ENCODE measurements at places on chromosomes 6 and 20.

- DNase-seq = no peak
Measured at GRCh38 chr6:167796192-167796981, 30.3 kb upstream of the AFDN start.

- DNase-seq = no peak
Measured at GRCh38 chr20:54419531-54419930, 55.9 kb upstream of the DOK5 start.

DNA sequence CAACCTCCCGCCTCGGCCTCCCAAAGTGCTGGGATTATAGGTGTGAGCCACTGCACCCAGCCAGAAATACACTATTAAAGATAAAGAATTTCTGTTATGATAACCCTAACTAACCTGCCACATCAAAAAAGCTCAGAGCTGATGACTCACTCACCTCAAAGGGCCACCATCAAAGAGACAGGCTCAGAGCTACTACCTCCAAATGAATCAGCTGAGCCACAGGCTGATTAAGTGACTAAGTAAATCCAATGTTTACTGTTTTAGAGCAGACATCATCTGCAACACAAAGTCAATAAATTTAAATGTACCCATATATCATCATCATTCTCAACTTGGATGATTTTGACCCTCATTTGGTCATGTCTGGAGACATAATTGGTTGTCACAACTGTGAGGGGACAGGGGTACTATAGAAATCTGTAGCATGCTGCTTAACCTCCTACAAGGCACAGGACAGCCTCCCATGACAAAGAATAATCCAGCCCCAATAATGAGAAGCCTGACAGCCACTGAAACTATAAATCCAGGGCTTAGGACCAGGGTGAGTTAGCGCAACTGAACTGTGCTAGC lies 106.5 kb downstream of the ATP9A start:
- DNase-seq = peak; percentile 7

GRCh38 chr6:164570801-164571200 lies 738.6 kb downstream of the C6orf118 start:
- no peak for DNase-seq

- DNase-seq = peak; percentile 28
Measured at GRCh38 chr6:107668743-107669474, 155.2 kb downstream of the SCML4 start.

DNA sequence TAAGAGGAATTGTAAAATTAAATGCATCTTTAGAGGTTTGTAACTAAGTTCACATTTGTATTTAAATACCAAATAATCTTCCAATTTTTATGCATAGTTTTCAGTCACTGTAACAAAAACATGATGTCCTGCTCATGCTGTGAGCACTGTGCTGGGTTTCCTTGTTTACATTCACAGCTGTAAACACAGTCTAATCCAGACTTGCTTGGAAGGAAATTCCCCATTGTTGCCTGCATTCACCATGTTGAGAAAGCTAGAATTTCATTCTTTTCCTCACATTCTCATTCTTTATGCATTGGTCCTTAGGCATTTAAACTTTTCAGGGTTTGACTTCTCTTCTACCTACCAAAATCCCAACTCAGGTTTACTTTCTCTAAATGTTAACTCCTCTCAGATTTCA lies 242.0 kb upstream of the TBX18 start:
- no peak for DNase-seq

DNA sequence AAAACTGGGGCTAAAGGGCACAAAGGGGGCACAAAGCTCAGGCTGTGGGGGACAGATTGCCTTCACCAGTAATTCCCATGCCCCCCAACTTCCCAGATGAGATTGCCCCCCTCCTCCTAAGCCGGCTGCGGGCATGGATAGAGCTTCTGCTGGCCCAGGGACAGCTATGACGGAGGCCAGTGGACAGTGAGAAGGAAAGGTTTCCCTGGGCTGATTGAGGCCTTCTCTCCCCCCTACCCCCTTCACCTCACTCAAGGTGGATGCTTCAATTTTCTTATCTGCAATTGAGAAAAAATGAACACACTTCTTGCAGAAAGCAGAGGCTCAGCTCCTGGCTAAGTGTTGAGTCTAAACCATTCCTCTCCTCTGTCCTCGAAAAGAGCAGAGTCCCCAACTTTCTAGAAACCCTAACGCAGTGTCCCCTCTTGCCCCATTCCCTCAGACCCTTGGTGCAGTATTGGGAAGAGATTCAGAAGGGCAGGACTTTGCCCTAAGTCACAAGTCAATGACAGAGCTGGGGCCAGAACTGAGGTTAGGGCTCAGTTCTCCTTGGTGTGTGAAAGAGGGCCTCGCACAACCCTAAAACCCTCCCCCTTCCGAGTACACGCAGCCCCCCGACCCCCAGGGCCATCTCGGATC lies 808 bp downstream of the SDC4 start:
- no peak for DNase-seq

- DNase-seq = no peak
Measured at GRCh38 chr6:74550821-74551220, 655.0 kb downstream of the COL12A1 start.

DNA sequence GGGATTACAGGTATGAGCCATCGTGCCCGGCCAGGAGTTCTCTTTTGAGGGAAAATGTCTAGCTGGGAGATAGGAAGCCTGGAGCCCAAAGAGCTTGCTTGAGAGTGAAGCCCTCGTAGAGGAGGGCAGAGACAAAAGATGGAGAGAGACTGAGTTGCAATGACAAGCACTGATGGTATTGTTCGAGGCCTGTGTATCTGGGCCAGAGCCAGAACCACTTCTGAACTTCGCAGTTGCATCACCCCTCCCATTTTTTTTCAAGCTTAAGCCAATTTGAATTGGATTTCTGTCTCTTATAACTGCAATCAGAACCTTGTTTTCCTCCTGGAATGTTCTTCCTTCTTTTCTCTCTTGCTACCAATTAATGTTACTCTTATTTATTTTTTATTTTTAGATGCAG lies 83.1 kb downstream of the KCNB1 start:
- no peak for DNase-seq

GRCh38 chr6:153525998-153526397 lies 394.9 kb upstream of the RGS17 start:
- no peak for DNase-seq

GRCh38 chr6:44050872-44051505 lies 76.3 kb downstream of the MRPL14 start:
- DNase-seq = no peak

DNA sequence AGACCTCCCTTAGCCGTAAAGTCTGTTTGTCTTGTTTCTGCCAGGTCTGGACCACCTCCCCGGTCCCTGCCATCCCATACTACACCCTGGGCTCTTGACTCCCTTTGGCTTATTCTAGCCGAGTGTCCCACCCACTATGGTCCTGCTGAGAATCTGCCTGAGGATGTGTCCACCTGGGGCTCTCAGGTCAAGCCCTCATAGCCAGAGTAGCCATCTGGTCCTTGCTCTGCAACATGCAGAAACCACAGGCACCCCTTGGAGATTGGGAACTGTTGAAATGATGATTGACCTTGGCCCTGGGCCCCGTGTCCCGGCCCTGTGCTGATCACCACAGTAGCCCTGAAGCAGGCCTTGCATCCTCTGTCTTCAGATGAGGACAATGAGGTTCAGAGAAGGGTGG lies 44.0 kb downstream of the VSTM2L start:
- DNase-seq = no peak

DNA sequence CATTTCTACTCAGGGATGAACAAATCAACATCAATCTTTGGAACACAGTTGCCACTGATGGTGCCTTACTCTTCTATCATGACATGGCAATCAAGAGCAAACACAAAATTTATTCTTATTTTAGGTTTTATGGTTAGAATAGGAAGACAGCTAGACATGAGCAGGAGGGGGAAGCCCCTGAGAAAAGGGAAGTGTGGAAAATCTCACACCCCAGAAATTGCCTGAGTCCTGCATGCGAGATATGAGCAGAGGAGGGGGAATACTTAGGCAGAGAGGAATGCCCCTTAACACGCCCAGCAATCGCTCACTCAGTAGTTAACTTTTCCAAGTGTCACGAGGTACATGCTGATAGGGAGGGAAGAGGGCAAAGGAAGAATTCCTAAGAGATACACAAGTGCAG lies 79.3 kb downstream of the PLG start:
- DNase-seq = no peak

DNA sequence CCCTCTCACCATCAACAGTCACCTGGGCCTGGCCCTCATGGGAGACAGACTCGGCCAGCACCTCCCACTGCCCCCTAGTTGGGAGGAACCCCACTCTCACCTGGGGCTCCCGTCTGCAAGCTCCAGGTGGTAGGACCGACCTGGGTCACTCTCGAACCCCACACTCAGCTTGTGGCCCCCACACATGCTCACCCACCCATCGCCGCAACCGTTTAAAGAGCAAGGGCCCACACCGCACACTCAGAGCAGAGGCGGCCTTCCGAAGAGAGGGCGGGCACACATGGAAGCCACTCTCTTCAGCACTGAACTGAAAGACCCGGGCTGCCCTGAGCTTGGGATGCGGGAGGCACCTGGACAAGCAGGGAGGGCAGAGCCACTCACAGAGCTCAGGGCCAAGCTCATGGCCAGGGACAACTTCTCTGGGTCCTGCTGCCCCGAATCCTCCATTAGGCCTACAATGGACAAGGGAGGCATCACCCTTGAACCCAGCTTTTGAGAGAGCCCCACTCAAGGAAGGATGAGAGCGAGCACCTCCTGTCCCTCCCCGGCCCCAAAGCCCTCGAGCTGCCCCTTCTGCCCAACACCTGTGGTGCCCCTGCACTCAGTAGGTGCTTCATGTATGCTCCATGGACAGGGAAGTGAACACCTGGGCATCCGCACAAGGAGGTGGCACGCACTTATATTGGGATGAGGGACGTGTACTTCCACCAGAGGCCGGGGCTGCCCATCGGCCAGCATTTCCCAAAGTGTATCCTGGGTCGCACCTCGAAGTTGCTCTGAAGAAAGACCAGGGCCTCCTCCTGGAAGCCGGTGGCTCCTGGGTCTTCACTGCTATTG lies 50.4 kb downstream of the YTHDF1 start:
- no peak for DNase-seq

GRCh38 chr6:90326404-90327057 lies 29.9 kb upstream of the BACH2 start:
- no peak for DNase-seq

GRCh38 chr20:14724036-14724435 lies 386.6 kb upstream of the FLRT3 start:
- DNase-seq = no peak

GRCh38 chr6:40882323-40882997 lies 156.6 kb downstream of the UNC5CL start:
- DNase-seq = no peak

GRCh38 chr20:31979713-31980426 lies 11.9 kb downstream of the XKR7 start:
- no peak for DNase-seq

DNA sequence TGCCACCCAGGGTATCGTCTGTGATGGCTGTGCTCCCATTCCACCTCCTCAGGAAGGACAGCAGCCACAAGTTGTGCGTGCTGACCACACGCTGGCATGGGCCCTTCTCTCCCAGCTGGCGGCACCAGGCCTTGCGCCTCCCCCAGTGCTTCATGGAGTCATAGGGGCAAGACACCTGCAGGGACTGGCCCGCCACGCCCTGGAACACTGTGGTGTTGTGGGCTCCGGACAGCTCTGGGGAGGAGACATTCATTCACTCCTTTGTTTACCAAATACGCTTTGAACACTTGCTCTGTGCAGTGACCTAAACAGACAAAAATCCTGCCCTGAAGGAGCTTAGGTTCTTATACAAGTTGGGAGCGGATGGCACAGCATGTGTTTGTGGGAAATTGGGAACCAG lies 1.5 kb downstream of the TREM2 start:
- no peak for DNase-seq

- DNase-seq = no peak
Measured at GRCh38 chr20:54681869-54682268, 206.5 kb downstream of the DOK5 start.

- no peak for DNase-seq
Measured at GRCh38 chr6:96171112-96171511, 155.3 kb downstream of the FUT9 start.

- DNase-seq = no peak
Measured at GRCh38 chr6:40325791-40326190, 261.4 kb downstream of the LRFN2 start.

DNA sequence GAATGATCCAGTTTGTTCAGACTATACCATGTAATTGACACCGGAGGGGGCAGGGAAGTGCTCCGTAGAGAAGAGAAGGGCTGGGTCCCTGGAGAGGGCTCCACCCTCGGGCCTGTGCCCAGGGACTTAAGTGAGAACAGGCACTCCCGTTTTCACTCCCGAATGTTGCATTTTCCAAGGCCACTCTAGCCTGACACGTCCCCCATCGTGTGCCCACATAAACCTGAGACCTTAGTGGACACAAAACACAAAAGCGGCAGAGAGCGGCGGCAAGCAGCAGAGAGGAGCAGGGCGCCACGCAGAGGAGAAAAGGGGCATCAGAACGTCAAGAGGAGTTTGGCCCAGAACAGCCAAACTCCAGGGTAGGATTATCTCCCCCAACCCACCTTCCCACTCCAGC lies 1405.1 kb downstream of the GRIK2 start:
- no peak for DNase-seq

- no peak for DNase-seq
Measured at GRCh38 chr6:166307082-166308032, 835 bp downstream of the PRR18 start.

DNA sequence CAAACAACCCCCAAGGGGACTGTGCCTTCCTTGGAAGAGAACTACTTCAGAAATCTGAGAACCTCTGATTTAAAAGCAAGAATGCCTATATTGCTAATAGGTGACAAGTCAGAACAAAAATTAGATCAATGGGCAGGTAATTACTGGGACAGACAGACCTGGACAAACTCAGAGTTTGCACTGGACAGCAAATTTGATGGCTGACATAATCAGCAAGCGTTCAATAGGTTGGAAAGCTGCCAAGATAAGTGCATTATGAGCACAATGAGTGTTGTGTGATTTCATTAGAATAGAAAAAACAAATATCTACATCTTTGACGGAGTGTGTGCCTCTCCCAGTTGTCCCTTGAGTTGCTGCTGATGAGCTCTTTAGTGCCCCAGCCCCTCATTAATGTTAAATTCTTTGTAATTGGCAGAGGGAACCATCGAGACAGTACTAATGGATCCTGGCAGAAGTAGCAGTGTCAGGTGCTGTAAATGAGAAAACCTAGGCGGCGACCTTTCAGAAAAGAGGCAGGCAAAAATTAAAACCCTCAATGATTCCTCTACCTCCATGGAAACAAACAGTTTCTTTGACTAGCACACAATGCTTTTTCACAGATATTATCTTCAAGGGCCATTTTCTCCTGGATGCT lies 116.5 kb upstream of the COL21A1 start:
- no peak for DNase-seq

Data from stimulated activated CD8-positive, alpha-beta memory T cell treated with anti-CD3 and anti-CD28 coated beads, Interleukin-4, amount 100 ng/mL, for 24 hours (primary cell).